Natural killer cell treated with Interleukin-12 subunit alpha and Interleukin-12 subunit beta and Interleukin-15 and Interleukin-18, amount 100 ng/mL, for 72 hours (primary cell): ENCODE measurements at places on chromosomes 6 and 20. TPM values are rescaled to one million over a fixed set of nuclear protein-coding genes. Genes with fewer than 3 reads are reported as not detected.

Gene GGTLC1
- not detected for total RNA-seq

Gene F13A1
- not detected for total RNA-seq

Gene CST4
- not detected for total RNA-seq

- H3K36me3 ChIP-seq: peaks cover 37% of the 10 kb centered on the region
- peaks cover 37% of the 10 kb centered on the region for H3K4me1 ChIP-seq
- H3K4me3 ChIP-seq: peak overlapping the region; percentile 93
- H3K27me3 ChIP-seq: peaks cover 2% of the 10 kb centered on the region
- peak; percentile 41 for DNase-seq
Measured at GRCh38 chr20:43460172-43460829, 2.6 kb downstream of the SRSF6 start.

DNA sequence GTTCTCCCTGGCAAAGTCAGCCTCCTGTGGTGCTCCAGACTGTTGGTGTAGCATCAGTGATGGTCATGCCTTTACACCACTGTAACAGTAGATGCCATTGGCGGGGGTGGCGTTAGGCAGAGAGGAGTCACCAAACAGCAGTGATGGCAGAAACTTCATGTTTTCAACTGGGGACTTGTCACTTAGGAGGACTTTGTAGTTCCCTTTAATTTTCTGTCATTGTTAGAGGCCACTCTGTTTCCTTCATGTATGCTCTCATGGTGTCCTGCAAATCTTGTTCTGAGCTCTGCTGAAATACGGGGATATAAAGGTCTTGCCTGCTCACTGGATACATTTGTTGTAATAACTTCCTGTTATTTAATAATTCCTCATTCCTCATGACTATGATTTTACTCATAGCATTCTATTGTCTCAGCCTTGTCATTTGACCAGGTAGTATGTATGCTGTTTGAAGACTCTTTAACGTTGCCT lies 4.6 kb downstream of the MAP3K4 start:
- H3K4me1 ChIP-seq: peaks cover 26% of the 10 kb centered on the region
- no peak overlapping the region for H3K27ac ChIP-seq
- no peak for DNase-seq
- peaks cover 9% of the 10 kb centered on the region for H3K36me3 ChIP-seq
- H3K4me3 ChIP-seq: no peak overlapping the region

DNA sequence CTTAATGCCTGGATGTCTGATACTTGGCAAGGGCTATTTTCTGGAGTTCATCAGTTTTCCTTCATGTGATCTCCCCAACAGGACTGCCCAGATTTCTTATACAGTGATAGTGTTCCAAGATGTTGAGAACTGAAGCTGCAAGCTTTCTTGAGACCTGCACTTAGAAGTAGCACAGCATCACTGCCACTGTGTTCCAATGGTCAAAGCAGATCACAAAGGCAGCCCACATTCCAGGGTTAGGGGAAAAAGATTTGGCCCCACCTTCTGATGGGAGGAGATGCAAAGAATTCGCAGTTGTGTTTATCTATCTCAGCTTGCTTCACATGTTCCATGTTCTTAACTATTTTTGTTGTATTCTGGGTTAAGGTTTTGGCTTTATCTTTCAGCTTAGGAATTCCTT lies 78.2 kb downstream of the GPX5 start:
- peaks cover 22% of the 10 kb centered on the region for H3K27me3 ChIP-seq
- no peak overlapping the region for H3K4me3 ChIP-seq
- no peak overlapping the region for H3K27ac ChIP-seq
- H3K36me3 ChIP-seq: no peaks in the 10 kb centered on the region
- DNase-seq: no peak

GRCh38 chr20:22723659-22724058 lies 139.3 kb upstream of the FOXA2 start:
- no peak for DNase-seq
- H3K4me1 ChIP-seq: no peaks in the 10 kb centered on the region
- no peaks in the 10 kb centered on the region for H3K36me3 ChIP-seq
- H3K27me3 ChIP-seq: peaks cover 4% of the 10 kb centered on the region
- no peak overlapping the region for H3K4me3 ChIP-seq

GRCh38 chr6:56916849-56917551 lies 37.9 kb upstream of the BEND6 start:
- no peaks in the 10 kb centered on the region for H3K4me1 ChIP-seq
- H3K27ac ChIP-seq: no peak overlapping the region
- H3K36me3 ChIP-seq: no peaks in the 10 kb centered on the region
- no peak overlapping the region for H3K4me3 ChIP-seq
- no peak for DNase-seq

- peaks cover 7% of the 10 kb centered on the region for H3K27me3 ChIP-seq
- H3K36me3 ChIP-seq: no peaks in the 10 kb centered on the region
- no peaks in the 10 kb centered on the region for H3K4me1 ChIP-seq
Measured at GRCh38 chr6:12440981-12441380, 150.8 kb downstream of the EDN1 start.
